ENCODE measurements at places on chromosomes 16 and 17.

GRCh38 chr17:76654408-76654807, 10.9 kb upstream of the ST6GALNAC1 start:
- no peak for DNase-seq

- DNase-seq: no peak
Observed at GRCh38 chr16:79074951-79075350, 525.6 kb downstream of the MAF start.

DNA sequence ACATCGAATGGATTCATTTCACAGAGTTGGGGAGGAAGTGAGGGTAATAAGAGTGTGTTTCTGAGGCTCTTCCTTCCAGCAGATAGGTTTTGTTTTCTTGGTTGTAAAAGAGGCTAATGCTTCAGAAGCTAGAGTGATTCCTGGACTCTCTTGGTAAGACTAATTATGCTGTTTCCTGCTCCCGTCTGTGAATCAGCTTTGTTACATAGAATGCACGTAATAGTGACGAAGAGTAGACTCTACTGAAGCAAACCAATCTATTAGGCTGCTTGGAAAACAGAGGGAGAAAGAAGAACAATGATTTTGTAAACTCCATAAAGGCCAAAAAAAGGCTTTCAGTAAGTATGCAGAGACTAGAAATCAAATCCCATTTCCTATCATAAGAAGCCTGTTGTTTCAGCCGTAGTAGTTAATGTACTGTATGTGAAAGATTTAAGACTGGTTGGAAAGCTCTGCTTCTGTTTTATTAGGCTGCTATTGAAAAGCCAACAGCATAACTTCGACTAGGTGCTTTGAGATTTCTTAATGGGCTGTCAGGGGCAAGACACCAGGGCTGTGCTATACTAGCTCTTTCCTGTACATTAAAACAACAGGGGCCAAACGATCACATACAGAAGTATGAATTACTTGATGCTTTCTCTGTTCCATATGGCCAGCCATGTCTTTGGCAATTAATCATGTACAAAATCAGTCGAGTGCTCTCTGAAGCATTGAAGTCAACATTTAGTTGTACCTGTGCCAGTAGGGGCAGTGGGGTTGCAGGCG, 219.0 kb downstream of the FTO start:
- DNase-seq: no peak

DNA sequence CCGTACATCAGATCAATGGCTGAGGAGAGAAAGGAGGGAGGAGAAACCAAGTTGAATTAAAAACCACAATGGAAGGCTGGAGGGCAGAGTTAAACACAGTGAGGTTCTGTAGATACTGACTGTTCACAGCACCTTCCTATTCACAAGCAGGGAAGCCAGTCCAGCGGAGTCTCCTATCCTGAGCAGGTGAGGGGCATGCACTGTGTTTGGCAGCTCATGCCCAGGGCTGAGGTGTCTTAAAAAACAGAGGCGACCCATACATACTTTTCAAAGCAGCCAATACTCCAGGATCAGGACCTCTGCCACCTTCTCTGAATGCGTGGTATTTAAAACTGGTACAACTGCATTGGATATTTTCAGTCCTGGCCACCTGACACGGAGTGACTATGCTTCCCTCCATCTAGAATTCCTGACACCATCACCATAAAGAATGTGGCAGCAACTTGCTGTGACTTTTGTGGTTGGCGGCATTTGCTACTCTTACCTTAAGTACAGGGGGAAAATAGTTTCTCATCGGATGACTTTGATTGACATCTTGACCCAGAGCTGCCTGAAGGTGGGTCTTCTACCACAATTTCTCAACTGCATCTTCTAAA, 21.5 kb downstream of the USP22 start:
- no peak for DNase-seq

DNA sequence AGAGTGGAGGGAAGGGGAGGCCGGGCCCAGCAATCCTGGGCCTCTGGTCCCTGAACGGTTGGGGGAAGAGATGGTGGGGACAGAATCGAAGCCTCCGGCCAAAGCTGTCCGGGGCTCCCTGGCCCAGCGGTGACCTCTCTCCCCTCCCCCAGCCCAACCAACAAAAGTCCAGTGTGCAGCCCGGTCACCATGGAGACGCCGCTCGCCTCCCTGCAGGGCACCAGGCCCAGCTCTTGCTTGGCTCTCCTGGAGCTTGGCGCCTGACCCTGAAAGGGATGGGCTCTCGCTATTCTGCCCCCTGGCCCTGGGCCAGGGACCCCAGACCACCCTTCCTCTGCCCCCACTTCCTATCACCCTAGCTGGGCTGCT, 1.3 kb downstream of the METRN start:
- DNase-seq: no peak

- no peak for DNase-seq
Observed at GRCh38 chr16:70158261-70158939, 15.2 kb upstream of the CLEC18C start.

GRCh38 chr16:8966817-8967131, 3.1 kb upstream of the USP7 start:
- no peak for DNase-seq

GRCh38 chr17:71632328-71632727, 488.5 kb upstream of the SOX9 start:
- DNase-seq: no peak

DNA sequence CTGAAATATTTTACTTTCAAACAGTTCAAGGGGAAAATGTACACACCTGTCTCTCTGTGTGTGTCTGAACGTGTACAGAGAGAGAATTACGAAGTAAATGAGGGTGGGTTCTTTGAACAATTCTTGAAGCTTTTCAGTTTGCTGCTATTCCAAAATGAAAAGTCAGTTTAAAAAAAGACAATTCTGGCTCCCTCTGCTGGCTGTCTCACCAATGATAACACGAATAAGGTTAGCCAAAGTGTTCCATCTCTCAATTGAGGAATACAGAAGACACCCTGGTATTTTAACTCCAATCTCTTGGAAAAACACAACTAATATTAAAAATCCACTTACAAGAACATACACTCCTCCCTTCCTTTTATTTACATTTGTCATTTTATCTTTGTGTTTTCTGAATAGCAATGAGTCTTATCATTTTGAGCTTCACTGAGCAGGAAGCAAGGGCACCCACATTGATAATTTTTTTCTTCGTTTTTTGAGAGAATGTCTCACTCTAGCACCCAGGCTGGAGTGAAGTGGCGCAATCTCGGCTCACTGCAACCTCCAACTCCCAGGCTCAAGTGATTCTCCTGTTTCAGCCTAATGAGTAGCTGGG, 20.5 kb downstream of the EFTUD2 start:
- no peak for DNase-seq

DNA sequence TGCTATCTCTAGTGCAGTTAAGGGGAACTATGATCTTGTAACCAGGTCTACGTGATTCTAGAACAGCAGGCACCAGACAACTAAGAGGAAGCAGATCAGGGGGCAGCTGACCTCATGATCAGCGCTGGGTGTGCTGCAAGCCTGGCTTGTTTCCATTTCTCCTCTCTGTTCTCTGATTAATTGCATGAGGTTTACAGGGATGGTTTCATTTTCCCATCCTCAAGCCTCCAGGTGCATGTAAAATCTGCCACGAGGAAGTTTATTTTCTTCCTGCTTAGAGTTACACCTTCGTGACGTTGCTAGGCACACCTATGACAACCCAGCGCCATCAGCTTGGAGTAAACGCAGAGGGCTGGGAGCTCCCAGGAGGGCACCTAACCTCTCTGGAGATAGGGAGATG, 4.3 kb upstream of the NUPR1 start:
- no peak for DNase-seq

DNA sequence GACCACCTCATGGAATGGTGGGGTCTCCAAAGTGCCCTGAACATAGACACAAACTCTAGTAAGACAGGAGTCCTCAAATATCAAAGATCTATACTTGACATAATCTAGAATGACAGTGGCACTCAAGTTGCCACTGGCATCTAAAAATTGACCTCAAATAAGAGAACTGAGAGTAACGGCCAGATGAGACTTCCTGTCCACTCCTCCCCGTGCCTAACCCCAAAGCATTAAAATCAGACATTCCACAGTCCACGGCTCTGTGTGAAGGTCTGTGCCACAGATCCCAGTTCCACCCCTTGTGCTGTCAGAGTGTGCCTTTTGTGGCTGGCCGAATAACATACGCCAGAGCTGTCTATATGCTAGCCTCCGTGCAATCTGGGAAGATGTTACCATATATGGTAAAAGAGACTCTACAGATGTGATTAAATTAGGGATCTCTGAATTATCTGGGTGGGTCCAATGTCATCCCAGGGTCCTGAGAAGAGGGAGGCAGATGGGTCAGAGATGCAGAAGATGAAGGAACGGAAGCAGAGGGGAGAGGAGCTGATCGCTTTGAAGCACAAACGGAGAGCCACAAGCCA, 21.0 kb upstream of the EVPL start:
- DNase-seq: no peak

DNA sequence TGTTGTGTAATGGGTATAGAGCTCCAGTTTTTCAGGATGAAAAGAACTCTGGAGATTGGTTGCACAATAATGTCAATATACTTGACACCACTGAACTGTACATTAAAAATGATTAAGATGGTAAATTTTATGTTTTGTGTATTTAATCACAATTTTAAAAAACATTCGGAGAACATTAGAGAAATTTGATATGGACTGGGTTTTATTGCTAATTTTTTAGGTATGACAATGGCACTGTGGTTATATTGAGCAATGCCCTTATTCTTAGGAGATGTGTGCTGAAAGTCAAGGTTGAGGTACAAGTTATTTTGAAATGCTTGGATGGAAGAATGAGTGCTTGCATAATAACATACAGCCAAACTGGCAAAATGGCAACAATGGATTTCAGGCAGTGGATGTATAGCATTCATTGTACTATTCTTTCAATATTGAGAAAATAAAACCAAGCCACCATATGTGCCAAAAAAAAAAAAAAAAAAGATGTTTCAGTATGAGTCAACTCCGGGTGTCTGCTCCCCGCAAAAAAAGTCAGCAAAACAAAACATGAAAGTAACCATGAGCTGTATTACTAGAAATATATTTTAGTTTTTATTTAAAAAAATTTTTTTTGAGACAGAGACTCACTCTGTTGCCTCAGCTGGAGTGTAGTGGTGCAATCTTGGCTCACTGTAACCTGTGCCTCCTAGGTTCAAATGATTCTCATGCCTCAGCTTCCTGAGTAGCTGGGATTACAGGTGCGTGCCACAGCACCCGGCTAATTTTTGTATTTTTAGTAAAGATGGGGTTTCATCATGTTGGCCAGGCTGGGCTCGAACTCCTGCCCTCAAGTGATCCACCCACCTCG, 19.8 kb downstream of the HOXB1 start:
- DNase-seq: peak; percentile 48

- no peak for DNase-seq
Observed at GRCh38 chr17:68780596-68780995, 174.6 kb downstream of the ABCA8 start.

GRCh38 chr17:34201225-34201624, 53.9 kb upstream of the CCL2 start:
- no peak for DNase-seq

DNA sequence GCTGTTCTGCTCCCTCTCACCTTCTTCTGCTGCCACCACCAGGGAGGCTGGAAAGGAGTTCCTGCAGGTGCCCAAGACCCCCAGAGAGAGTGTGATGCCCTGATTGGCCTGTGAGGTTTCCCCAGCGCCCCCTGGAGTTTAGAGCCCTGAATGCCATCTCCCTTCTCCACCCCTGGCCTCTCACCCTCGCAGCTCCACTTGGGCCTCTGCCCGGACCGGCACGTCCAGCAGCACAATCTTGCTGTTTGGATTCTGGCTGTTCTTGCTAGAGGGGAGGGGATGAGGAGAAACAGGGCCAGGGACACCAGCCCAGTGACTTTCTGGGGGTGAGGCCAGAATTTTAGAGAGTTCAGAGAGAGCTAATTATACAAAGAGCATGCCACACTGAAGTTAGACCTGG, 12.5 kb upstream of the FAM171A2 start:
- no peak for DNase-seq

GRCh38 chr16:29321000-29321393, 85.5 kb downstream of the NPIPB11 start:
- DNase-seq: no peak

- no peak for DNase-seq
Observed at GRCh38 chr17:57924677-57925076, 30.5 kb downstream of the CUEDC1 start.

DNA sequence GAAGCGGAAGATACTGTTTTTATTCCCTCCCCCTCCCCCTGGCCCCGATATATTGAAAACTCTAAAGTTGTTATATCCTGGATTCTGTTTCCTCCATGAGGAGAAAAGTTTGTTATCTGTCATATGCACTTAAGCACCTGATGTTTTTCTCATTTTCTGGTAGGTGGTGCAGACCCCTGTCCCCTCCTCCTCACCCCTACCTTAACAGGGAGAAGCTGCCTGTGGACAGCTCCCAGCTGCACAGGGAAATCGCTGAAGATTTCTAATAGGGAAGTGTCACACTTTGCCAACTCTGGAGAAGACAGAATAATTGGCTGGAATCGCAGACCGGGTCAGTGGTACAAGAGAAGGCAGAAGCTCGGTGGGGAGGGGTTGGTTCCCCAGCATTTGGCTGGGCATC, 45.3 kb upstream of the TOB1 start:
- no peak for DNase-seq

- no peak for DNase-seq
Observed at GRCh38 chr17:53032861-53033271, 789.9 kb upstream of the KIF2B start.

- no peak for DNase-seq
Observed at GRCh38 chr17:50218771-50219315, 17.4 kb upstream of the COL1A1 start.

DNA sequence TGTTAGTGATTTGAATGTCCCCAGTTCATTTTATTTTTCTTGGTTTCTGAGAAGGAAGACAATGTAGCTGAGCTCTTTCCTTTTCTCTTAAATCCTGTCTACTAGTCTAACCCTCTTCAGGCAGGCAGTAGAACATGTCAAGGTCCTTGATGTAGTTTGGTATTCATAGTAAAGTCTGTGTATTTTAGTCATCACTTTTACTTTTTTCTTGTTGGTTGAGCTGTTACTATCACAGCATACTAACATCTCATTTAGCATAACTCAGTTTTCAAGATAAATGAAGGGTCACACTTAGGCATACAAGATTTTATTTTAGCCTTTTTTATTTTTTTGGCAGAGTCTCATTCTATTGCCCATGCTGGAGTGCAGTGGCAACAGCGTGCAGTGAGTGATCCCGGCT, 70.5 kb downstream of the KPNA2 start:
- DNase-seq: no peak

DNA sequence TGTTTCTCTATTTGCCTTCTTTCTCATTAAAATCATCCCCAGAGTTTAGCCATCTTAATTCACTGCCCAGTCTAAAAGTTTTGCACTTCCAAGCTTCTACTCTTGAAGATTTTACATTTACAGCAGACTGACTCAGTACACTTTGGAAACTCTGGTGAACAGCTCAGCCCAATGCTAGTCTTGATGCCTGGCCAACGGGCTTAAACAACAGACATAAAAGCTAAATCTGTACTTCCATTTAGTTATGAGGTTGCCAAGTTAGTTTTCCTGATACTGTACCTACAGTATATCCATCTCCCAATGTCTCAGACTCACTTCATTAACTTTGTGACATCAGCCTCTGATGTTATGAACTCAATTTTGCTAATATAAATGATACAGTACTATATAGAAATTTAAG, 891.8 kb upstream of the SOX9 start:
- no peak for DNase-seq

Data from GM06990 (cell line).